HT-29 (cell line): ENCODE measurements at places on chromosomes 12 and 14.
A peak's percentile ranks its signal among the peaks of the same experiment; 100 is the strongest.

GRCh38 chr12:130014485-130014807, 110.6 kb upstream of the TMEM132D start:
- DNase-seq = peak; percentile 11

GRCh38 chr14:93274055-93274806, 58.6 kb downstream of the BTBD7 start:
- no peak for DNase-seq

GRCh38 chr12:18320036-18320617, 58.8 kb downstream of the PIK3C2G start:
- peak; percentile 68 for DNase-seq

- no peak for DNase-seq
These were observed 77.6 kb upstream of the EIF5 start for GRCh38 chr14:103256406-103256805.

DNA sequence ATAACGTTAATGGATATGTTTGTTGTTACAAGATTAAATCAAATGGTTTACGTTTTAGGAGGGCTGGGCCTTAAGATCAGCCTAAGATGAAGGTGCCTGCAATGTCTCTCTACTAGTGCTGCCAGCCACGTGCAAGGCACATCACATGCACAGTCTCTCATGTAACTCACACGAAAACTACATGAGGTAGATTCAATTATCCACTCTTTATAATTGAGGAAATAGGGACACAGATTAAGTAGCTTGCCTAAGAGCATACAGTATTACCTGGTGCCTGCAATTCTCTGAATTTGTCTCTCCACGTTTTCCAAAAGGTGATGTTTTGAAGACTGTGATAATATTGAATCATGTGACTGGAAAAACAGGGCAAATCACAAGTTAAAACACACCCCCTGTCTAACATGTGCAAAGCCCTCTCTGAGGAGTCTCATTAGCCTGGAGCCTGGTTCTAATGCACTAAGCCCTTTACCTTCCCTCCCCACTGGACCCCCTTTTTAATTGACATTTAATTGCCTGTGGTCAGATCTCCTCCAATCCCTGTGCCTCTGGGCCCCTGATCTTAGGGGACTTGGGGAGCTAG, 14.6 kb upstream of the ATP2A2 start:
- no peak for DNase-seq

DNA sequence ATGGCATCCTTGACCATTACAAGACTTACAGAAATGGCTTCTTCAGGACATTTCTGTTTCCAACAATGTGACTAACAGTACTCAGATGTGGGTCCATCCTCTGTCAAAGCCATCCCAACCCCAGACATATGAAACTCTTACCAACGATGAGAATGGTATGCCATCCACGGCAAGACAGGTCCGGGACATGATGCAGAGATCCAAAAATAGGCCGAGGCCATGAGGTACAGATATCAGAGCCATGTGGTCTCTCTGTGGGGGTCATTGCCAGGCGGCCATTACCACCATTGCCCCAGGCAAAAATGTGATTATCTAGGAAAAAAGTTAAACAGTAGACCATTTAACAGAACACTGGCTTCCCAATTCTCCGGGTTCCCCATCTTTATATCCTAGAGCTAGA, 27.5 kb downstream of the ZC2HC1C start:
- DNase-seq = no peak
